IPS DF 19.7 (cell line): ENCODE measurements at places on chromosomes 11 and 22.

GRCh38 chr22:42207918-42208317, 62.5 kb downstream of the TCF20 start:
- DNase-seq, result no peak

DNA sequence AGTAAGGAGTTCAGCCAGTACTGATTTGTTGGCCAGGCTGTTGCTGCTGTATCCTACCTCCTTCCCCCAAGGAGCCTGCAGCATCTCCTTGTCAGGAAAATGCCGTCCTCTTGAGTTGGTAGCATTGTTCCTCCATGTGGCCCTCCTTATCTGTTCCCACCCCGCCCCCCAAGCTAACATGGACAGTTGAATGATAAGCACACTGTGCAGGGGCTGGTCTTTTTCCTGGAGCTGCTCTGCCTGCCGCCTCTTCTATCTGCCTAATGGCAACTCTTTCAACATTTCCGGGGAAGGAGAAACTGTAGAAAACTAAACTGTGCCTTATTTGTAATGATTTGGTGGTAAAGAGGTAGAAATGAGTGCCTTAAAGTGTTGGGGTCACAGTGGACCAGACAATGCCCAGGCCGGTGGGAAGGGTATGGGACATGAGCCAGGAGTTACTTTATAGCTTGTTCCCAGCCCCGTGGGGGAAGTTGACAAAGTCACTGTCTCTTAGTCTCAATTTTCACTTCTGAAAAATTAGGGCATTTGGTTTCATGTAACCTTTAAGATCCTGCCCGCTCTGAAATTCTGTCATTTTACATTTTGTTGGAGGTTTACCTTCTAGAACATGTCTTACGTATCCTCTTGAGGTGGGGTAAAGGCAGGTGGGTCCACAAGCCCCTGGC, 4.5 kb downstream of the FAM118A start:
- DNase-seq, result no peak

DNA sequence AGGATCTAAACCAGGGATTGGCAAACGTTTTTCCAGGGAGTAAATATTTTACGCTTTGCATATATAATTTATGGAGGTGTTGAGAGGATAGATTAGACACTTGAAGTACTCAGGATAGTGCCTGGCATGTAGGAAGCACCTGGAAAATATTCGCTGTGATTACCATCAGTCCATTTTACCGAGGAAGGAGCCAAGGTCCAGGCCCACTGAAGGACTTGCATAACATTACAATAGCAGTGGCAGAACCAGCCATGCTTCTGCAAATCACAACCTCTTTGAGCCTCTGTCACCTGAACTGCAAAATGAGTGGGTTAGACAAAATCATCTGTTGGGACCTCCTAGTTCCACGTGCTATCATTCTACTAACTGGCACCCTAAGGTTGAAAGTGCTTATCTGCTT, 5.4 kb downstream of the FUT4 start:
- DNase-seq, result no peak

- no peak for DNase-seq
Measured at GRCh38 chr11:117843666-117844484, 19.3 kb upstream of the FXYD2 start.

DNA sequence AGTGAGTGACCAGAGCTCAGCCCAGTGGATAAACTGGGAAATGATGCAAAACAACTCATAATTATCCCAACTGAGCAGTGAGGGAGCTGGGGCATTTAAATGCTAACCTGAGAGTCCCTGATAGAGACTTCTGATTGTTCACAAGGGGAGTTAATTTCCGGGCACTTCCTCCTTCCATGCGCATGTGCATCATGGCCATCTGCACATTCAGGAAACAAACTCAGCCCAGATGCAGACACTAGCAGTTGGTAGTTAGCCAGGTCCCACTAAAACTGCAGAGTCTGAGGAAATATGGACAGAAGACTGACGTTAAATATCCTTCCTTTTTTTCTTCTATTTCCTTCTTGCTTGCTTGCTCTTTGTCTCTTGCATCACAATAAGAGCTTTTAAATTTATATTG, 852.1 kb upstream of the LRRC4C start:
- no peak for DNase-seq
